ENCODE measurements at places on chromosomes 16 and 17.

DNA sequence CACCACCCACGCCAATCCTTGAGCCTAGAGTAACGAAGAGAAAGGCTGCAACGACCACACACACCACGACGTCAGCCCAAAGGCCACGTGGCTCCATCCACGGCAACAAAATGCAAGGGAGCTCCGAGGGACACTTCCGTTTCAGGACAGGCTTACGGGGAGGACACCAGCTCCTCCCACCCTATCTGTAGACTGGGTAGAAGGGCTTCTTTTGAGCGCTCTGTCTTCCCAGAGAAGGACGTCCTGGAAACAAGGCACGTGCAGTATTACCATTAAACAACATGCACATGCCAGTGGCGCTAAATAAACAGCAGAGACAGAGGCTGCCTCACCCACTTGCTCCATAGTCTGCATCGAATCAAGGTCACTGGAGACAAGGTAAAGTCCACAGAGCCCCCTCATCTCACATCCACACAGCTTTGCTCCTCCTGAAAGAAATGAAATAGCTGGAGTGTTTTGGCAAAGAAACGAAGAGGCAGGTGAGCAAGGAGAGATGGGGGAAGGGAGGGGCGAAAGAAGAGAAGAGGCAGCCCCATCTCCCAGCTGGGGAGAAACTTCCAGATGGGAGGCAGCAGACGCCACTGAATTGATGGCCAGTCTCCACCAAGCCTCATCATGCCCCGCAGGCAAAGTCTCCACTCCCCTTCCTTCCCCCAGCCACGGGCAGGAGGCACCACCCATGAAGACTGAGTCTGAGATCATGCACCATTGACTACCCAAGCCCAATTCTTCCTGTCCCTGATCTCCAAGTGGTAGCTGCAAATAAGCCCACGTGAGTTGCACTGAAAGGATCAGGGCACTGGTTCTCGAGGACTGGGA is 24.0 kb downstream of the ZFHX3 start:
- no peak for DNase-seq

GRCh38 chr17:78327880-78328279 is 32.0 kb downstream of the SOCS3 start:
- no peak for DNase-seq

GRCh38 chr16:77881355-77882030 is 93.1 kb downstream of the VAT1L start:
- no peak for DNase-seq

DNA sequence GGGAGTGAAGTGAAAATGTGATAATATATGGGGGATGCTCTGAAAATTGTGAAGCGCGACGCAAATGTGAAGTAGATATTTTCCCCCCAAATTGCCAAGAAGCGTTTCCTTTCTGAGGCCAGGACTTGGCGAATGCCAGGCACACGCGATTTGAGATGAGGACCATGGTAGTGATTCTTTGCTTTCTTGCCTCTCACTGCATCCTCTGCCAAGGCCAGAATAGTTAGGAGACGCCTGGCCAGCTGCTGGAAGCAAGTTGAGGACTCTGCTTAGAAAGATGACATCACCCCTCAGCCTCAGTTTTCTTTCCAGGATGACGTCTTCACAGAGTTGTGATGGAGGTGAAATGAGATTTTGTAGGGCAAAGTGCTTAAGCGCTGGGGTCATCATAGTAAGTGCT is 25.9 kb downstream of the PIPOX start:
- no peak for DNase-seq

GRCh38 chr16:65908568-65908967 is 457.9 kb upstream of the CDH5 start:
- no peak for DNase-seq

DNA sequence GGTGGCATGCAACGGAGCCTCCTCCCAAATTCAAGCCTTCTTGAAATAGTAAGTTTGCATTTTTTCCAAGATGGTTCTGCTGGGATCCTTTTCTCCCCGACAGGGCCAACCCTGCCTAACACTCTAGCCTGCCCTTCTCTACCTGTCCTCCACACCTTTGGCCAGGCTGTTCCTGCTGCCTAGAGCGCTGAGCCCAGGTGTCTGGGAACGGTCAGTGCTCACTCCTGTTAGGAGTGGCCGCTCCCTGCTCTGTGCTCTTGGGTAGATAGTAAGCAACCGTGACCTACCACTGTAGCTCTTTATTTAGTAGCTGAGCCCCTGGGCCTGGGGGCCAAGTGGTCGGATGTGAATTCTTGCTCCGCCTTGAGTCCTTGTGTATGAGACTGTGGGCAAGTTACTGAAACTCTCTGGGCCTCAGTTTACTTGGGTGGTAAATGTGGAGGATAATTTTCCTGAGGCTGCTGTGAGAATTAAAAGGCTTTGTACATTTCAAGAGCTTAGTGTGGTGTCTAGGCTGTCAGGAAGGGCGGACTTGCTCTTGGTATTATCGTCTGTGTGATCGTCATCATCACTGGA is 44.0 kb upstream of the GSE1 start:
- DNase-seq, result no peak
